ENCODE measurements at places on chromosomes 1 and 21. TPM values are rescaled to one million over a fixed set of nuclear protein-coding genes. Genes with fewer than 3 reads are reported as not detected.

DNA sequence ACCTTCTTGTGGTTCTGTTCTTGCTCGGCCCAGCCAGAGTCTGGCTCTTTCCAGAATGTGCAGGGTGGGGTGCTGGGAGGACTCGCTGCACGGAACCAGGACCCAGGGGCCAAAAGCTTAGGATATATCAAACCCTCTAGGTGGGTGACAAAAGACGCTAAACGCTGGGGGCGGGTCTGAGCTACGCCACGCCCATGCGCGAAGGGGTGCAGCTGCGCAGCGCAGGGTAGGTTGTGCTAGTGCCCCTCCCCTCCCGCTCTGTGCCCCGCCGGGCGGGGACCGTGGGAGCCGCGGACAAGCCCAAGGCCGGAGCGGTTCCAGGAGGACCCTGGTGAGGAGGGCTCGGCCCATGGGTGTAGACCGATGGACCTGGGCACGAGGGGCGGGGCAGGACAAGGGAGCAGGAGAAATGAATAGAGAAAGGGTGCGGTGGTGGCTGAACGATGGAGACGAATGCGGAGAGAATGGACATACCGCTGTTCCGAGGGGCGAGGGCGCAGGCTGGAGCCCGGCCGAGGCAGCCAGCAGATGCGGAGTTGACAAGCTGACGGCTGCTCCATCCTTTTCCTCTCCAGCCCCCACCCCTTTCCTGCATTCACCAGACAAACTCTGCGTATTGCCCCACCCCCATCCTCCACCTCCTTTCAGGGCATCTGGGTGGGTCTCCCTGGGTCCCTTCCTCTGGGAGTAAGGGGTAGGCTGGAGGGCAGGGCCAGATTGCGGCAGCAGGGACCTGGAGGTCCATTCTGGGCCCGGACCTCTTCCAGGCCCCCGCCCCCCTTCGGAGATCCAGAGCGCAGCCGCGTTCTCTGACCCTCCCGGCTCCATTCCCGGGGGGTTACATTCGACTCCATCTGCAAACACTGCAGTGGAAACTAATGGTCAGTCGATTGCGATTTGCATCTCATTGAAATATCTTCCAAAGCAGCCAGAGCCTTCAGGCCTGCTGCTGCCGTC, at the start of gene RUSC1:
TSS of gene RUSC1 (plus strand) at position 234 of the 957 bp plus-strand sequence. CDS start 880 bp downstream, outside the sequence.
- DNase-seq = peak; percentile 84

GRCh38 chr1:97621955-97622354, 298.9 kb downstream of the DPYD start:
- no peak for DNase-seq

Gene CADM3
- not detected for total RNA-seq

DNA sequence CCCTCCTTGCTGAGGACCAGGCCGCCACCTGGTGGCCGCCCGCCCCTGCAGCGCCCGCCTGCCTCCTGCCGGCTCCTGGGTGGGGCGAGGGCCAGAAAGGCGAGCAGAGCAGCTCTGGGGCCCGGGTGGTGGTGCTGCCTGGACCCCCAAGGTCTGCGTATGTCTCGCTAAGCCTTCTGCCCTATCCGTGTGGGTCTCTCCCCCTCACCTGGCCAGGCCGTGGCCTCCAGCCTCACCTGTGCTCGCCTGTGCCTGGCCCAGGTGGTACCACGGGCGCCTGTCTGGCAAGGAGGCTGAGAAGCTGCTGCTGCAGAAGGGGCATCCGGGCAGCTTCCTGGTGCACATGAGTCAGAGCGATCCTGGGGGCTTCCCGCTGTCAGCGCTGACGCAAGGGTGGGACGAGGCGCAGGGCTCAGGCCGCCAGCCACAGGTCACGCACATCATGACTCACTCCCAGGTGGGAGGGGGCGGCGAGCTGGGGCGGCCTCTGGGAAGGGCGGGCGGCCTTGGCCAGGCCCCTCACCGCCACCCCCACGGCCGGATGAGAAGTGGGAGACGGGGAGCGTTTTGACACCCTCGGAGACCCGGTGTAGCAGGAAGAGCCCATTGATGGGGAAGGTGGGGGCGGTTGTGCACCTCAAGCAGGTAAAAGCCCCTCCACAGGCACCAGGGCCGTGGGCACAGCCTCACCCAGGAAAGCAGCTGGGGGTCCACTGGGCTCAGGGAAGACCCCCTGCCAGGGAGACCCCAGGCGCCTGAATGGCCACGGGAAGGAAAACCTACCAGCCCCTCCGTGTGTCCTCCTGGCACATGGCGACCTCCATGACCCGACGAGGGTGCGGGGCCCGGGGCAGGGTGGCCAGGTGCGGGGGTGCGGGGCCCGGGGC, 9.9 kb downstream of the RNF223 start:
- peak; percentile 69 for DNase-seq

Gene PTPN7
- 37.4 TPM for total RNA-seq

GRCh38 chr1:54819733-54820132, 18.6 kb upstream of the TTC22 start:
- no peak for DNase-seq

Gene UBASH3A
- total RNA-seq = 99.6 TPM

Gene TAS1R3
- total RNA-seq = 2.7 TPM

DNA sequence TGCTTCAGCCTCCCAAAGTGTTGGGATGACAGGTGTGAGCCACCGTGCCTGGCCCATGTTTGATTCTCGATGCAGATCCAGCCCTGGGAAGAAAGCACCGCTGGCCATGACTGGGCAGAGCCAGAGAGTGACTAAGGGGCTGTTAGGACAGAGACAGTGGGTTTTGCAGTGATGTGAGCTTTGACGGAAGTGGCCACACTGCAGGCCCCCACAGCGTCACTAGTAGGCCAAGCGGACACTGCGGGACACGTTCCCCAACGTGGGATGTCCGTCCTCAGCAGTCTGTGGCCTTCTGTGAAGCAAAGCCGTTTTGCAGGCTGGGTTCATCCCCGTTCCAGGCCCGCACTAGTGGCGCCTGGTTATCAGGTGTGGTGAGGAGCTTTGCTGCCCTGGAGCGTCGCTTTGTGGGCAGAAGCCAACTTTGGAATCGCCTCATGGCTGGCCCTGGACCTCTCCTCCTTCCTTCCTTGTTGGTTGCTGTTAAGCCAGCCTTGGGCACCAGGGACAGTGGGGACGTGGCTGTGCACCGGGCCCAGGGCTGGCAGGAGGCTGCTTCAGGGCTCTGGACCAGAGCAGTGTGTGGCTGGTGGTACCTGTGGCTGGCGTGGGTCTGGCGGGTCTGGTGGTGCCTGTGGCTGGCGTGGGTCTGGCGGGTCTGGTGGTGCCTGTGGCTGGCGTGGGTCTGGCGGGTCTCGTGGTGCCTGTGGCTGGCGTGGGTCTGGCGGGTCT, 41.2 kb downstream of the SKI start:
- DNase-seq = no peak

DNA sequence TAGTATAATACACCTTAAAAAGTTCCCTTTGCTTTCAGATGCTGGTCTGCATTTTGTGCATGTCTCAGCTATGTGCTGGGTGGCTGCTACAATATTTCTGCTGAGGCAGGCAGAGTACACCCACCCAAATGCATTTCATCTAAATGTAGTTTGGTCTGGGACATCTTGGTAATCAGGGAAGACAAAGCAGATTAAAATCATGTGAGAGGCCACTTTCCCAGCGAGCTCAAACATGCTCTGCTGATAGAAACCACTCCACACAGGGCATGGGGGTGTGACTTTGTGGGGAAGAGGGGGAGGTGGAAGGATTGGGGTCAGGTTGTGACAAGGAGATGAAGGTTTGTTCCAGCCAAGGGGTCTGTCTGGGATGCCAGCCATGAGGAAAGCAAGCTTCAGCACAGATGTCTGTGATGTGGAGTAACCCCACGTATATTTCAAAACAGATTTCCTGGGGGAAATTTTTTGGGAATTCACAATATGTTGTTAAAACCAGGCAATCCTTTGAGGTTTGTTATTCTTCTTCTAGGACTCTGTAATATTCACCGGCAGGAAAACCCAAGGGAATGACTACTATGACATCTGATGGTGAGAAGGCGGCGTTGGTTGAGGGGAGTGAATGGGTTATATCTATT, 255.1 kb upstream of the FGGY start:
- DNase-seq = no peak
